ENCODE measurements at places on chromosomes 12 and 14.

DNA sequence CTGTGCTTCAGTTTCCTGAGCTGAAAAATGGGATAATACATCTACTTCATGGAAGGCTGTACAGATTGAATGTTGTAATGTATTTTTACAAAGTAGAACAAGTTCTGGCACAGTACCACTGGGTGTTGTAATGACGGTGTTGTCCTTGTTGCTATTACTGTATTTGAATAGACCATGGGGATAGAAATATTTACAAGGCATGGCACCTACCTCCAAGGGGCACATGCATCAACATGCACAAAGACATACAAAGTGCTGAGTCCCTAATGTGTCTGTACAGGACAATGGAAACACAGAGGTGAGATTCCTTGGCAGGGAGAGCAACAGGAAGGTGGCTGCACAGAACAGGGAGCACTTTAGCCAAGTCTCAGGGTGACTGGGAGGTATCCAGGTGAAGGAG is 930.6 kb upstream of the TMEM132C start:
- DNase-seq: no peak

- DNase-seq: no peak
Observed at GRCh38 chr14:52078095-52078531, 9.3 kb upstream of the NID2 start.

DNA sequence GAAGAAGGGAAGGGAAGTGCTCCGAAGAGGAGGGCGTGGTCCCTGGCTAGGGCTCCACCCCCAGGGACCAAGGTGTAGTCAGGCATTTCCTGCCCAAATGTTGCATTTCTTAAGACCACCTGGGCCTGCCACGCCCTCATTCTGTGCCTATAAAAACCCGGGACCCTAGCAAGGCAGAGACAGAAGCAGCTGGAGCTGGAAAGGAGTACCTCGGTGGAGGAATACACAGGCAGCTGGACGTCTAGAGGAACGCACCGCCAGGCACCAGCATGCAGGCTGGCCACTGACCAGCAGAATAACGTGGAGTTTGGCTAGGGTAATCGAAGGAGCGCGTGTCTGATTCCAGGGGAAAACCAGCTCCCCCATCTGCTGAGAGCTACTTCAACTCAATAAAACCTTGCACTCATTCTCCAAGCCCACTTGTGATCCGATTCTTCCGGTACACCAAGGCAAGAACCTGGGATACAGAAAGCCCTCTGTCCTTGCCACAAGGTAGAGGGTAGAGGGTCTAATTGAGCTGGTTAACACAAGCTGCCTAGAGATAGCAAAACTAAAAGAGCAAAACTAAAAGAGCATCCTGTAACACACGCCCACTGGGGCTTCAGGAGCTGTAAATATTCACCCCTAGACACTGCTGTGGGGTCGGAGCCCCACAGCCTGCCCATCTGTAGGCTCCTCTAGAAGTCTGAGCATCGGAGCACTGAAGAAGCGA is 21.0 kb downstream of the CFL2 start:
- DNase-seq: no peak

- no peak for DNase-seq
Observed at GRCh38 chr14:94936401-94936892, 166.5 kb upstream of the GSC start.

GRCh38 chr14:101497684-101498525 is 63.4 kb upstream of the DIO3 start:
- no peak for DNase-seq

- no peak for DNase-seq
Observed at GRCh38 chr14:31902945-31903646, 174.0 kb upstream of the ARHGAP5 start.

GRCh38 chr12:20372326-20373096 is 4.2 kb downstream of the PDE3A start:
- no peak for DNase-seq

GRCh38 chr12:130973109-130973508 is 19.4 kb downstream of the ADGRD1 start:
- no peak for DNase-seq

DNA sequence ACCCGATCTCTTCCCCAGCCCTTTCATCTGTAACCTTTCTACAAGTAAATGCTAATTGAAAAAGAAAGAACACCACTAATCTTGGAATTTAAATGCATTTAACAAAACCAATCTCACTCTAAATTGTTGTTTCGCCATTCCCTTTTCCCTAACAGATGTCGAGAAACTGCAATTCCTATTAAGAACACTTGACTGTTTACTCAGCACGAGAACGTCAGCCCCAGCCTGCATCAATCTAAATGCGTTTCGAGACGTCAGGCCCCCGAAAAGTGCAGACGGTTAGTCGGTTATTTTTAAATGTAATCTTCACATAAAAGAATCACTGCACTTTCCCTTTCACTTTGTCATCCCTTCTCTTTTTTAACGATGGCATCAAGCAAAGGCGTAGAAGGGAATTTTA is 837.6 kb downstream of the VRK1 start:
- DNase-seq: no peak

- no peak for DNase-seq
Observed at GRCh38 chr12:63913929-63914328, 69.4 kb downstream of the SRGAP1 start.

GRCh38 chr14:32225378-32225920 is 22.4 kb upstream of the RNU6-8 start:
- DNase-seq: no peak

- no peak for DNase-seq
Observed at GRCh38 chr14:68975667-68976066, 3.4 kb downstream of the ACTN1 start.
